ENCODE measurements at places on chromosomes 6 and 20.

DNA sequence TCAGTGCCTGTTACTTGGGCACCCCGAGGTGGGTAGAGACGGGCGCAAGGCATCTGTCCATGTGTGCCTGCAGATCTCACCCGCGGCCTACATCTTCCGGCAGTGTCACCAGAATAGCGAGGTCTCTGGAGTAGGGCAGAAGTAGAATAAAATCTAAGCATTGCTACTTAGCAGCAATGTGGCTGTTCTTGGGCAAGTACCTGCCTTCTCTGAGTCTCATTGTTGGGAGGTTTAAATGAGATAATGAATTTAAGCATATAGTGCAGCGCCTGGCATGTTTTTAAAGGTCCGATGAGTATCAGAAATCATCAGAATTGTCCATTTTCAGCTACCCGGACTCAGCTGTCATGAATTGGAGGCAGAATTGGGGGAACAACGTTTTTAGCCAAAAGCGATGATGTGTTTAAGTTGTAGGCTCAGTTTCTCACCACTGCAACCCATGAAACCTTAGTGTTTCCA, 800 bp downstream of the ABCC10 start:
- no peak for DNase-seq

GRCh38 chr20:40668449-40669228, 20.4 kb downstream of the MAFB start:
- DNase-seq = no peak

DNA sequence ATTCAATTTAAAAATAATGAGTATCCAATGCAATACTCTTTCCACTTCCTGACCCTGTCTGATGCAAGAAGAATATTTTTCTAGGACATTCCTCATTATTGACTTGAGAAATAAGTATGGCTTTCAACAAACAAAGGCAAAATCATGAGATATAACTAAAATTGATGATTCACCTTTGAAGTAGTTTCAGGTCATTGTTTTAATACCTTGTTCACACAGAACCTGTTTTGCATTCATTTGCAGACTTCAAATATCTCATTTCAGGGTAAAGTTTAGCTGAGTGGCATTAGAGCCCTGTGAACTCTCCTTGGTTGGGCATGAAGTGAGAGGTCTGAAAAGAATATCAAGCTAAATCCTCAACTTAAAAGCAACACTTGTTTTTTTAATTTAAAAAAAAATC, 309.2 kb downstream of the NRN1 start:
- no peak for DNase-seq

- DNase-seq = no peak
Observed at GRCh38 chr6:28817808-28818145, 106.0 kb downstream of the TRIM27 start.

DNA sequence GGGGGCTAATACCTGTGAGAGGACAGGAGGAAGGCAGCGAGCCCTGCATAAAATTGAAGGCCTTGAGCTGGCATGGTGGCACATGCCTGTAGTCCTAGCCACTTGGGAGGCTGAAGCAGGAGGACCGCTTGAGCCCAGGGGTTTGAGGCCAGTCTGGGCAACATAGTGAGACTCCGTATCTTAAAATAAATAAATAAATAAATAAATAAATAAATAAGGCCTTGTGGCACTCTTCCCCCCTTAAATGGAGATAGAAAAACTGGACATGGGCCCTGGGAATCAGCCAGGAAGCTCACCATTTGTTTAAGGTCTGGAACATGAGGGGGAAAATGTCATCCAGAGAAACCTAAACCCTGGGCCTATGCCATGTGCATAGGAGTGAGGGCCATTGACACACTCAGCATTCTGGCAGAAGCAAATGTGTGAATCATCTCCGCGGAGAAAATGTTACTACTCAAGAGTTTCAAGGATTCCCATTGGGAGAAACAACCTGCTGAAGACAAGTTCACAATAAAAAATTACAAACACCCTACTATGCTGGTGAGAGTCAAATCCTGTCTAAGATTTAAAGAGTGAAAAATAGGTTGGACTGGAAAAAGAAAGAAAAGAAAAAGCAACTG, 51.9 kb upstream of the UBR2 start:
- no peak for DNase-seq

DNA sequence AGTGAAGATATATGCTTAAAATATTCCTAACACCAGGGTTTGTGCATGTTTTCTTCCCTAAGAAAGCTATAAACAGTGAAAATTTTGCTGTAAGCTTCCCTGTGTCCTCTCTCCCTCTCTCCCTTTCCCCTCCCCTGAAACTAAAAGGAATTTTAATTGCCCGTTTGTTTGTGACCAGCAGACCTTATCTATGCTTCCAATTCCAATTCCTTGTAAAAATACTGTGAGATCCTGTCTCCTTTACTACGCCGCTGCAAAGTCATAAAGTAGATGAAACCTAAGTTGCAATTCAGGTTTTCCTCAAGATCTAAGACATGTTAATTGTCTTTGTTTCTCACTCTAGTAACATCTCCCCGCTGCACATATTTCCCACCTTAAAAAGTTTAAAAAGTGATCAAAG, 82.3 kb downstream of the DNAH8 start:
- DNase-seq = no peak

GRCh38 chr6:92820601-92821000, 598.8 kb downstream of the EPHA7 start:
- no peak for DNase-seq

DNA sequence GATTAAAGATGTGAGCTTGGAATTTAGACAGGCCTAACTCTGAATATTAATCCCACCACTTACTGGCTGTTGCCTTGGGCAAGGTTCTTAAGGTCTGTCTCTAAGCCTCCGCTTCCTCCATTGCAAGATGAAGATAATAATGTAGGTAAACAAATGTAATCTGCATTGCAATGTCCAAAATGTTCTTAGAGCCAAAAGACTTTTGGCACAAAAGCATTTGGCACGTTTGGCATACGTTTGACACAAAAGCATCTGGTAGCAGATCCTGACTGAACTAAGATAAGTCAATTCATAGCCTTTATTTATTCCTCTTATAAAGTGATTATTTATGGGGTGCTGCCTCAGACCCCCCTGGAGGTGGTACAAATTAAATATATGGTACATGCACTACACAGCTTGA, 229.9 kb upstream of the STXBP5 start:
- DNase-seq = no peak

DNA sequence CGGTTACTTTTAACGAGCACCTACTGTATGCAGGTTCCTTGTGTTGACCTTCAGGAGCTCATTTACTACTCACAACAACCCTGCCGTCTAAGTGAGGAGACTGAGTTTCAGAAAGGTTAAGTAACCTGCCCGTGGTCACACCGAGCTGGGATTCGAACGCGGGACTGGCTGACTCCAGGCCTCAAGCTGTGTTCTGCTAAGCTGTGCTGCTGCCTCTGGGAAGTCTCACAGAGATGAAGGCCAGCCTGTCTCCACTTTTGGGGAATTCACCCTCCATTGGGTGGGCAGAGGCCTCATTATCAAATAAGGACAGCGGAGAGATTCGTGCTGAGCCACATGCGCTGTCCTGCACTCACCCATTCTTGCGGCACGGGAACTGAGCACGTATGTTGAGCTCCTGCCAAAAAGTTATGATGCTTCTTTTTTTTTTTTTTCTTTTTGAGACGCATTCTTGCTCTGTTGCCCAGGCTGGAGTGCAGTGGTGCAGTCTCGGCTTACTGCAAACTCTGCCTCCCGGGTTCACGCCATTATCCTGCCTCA, 25.9 kb upstream of the MYT1 start:
- DNase-seq = no peak

GRCh38 chr6:24078200-24078599, 47.8 kb upstream of the NRSN1 start:
- no peak for DNase-seq

DNA sequence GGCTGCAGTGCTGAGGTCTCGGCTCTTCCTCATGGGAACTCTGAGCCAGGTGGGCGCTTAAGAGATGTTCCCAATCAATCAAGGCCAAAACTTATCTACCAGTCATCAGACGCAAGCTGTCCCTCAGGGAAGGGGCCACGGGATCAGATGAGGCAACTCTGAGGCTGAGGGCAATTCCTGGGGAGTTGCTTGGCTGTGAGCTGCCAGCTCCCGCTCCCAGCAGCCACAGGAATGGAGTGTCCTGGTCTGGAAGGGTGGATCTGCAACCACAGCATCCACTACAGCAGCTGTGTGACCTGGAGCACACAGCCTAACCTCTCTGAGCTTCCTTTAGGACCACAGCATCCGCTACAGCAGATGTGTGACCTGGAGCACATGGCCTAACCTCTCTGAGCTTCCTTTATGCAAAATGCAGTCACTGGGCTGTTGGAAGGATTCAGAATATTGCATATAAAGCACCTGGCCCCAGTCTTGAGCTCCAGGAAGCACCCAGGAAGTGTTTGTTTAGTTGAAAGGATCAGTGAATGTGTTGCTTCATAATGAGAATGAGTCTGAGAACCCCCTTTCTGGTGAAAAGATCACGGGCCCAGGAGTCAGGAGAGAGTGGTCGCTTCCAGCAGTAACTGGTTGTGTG, 60.9 kb downstream of the TFAP2C start:
- no peak for DNase-seq

DNA sequence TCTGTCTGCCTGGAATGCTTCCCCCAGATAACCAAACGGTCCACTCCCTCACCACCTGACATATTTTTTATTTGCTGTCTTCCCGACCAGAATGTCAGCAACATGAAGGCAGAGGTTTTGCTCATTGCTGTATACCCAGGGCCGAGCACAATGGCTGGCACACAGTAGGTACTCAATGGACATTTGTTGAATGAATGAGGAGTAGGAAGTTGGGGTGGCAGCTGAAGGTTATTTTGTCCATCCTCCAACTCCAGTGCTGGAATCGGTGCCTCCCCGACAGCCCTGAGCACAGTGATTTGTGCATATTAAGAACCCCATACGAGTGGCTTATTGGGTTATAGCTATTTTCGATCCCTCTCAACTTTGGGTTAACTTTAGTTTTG, 10.3 kb downstream of the DUSP15 start:
- no peak for DNase-seq

DNA sequence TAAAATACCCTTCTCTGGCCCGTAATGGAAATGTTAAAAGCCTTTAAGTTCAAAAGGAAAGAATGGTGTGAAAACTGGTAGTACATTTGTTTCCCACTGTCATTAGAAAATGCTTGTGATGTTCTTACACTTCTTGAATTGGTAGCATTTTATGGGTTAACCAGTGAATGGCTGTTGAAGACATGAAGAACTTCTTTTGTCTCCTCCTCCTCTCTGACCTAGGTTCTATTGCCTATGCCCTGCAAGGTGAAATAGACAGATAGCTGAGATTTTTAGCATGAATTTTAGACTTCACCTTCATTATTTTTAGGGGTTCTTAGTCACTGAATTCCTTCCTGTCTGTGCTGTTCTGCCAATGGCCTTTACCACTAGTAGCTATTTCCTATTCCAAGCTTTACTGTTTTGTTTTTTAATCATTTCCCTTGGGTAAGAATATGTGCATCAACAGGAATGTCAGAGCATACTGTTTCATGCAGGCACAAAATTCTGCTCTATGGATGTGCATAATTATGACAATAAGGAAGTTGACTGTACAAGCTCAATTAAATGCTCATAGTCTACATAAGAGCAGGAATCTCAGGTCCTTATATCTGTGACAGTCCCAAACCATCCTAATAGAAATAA, 4.9 kb downstream of the TNFAIP3 start:
- no peak for DNase-seq

GRCh38 chr6:34538581-34538980, 17.5 kb downstream of the SPDEF start:
- no peak for DNase-seq

DNA sequence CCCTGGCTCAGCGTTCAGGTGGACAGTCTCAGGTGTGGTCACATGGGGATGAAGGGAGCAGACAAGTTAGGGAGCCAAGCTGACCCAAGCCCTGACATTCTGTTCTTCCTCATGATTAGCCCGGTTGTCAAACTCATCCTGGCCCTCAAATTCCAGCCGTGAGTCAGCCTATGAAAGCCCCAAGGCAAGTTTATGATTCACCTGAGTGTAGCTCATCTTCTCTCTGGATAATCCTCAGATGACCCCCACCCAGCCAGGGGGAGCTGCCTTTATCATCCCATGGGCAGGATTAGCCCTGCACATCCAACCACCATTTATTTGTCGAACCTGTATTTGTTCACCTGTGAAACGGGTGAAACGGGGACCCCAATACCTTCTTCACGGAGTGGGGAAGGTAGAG, 161.9 kb downstream of the DHX35 start:
- no peak for DNase-seq

GRCh38 chr6:100617633-100618350, 153.1 kb upstream of the SIM1 start:
- no peak for DNase-seq

- DNase-seq = no peak
Observed at GRCh38 chr6:132734694-132735236, 20.9 kb upstream of the VNN1 start.

DNA sequence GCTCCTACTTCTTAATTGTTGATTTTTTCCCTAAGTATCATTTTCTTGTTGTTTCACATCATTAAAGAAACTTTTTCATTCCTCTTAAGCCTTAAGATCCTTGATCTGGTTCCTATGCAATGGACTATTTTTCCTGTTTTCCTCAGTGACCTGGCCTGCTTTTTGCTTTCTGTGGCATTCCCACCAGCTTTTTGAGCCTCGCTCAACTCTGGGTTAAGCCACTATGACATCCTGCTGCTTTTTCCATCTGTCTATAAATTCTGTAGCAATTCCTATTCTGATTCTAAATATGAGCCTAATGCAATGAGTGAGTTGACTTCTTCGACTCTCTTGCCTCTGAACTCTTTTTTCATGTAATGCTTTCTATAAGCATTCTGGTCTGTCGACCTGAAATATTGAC, 160.3 kb downstream of the GRM1 start:
- no peak for DNase-seq

DNA sequence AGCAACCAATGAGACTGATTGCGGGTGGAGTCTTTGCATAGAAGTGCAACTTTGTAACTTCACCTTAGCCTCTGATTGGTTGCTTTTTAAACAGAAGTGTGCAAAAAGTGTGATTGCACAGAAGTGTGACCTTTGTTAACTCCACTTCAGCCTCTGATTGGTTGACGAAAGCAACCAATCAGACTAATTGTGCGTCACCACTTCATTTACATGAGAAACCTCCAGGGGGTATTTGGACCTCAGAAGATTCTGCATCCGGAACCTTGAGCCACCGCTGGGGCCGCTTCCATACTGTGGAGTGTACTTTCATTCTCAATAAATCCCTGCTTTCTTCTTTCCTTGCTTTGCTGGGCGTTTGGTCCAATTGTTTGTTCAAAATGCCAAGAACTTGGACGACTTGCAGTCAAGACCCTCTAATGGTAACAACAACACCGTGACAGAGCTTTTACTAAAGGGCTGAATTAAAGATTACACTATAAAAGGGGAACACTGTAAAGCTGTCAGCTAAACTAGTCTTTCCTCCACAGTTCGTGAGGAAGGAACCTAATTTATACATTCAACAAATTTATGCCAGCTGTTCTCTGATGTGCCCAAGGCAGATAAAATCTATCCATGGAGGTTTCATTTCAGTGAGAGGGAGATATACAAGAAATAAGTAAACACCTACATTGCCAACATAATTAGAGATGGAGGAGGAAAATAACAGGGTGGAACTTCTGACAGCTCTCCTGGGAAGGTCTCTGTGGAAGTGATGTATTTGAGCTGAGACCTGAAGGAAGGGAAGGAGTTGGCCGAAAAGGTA, 1.4 kb upstream of the HECA start:
- DNase-seq = no peak

All from 8988T (cell line).